ENCODE measurements at places on chromosomes 12 and 14.

DNA sequence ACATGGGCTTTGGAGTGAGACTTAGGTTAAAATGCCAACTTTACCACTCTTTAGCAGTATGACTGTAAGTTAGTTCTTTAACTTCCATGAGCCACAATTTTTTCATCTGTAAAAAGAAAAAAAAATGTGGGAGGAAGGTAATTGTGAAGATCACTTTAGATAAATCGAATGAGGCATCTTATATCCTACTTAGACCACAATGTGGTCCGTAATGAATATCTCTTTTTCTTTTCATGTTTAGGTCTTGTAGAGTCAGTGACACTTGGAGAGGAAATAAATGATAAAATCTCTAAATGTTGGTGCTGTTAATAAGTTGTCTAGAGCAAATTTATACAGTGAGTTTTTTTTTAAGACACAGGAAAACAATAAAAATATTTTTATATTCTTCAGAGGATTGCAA is 34.3 kb downstream of the RGS6 start:
- DNase-seq, result no peak

DNA sequence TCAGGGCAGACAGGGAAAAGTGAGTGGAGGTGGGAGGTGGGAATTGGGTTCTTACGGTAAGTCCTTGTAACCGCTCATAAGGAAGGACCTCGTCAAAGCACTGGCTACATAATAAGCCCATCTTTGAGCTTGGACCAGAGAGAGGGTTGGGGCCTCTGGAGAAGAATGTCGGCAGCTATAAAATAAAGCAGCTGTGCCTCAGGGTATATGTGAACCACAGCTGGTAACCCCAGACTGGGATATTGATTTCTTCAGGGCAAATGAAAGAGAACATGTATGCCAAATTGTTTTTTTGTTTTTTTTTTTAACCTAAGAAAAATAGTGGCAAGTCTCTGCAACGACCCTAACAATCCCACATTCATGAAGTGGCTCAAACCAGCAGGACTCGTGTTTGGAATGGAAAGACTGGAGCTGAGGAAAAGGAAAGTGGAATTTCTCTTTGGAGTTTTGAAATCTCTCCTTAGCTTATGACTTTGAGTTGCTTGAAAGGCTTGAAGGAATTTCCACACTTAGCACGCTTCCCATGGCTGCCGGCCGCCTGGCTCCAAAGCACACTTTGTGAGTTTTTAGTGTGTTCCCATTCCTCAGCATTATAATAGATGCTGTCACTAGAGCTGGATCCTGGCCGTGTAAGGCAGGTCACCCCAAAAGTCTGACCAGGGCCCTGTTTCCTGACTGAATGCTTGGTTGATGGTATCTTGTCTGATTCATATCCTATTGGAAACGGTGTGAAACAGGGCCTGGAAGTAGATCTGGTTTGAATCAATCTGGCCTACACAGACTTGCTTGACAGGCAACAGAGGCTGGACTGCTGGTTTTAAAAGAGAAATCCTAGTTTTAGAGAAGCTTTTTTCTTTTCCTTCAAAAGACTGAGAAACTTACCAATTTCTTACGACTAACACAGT is 244.7 kb downstream of the MSRB3 start:
- no peak for DNase-seq

- no peak for DNase-seq
Measured at GRCh38 chr12:11059784-11060183, 2.3 kb downstream of the TAS2R46 start.

GRCh38 chr14:61535458-61535857 is 159.9 kb upstream of the HIF1A start:
- DNase-seq, result no peak

DNA sequence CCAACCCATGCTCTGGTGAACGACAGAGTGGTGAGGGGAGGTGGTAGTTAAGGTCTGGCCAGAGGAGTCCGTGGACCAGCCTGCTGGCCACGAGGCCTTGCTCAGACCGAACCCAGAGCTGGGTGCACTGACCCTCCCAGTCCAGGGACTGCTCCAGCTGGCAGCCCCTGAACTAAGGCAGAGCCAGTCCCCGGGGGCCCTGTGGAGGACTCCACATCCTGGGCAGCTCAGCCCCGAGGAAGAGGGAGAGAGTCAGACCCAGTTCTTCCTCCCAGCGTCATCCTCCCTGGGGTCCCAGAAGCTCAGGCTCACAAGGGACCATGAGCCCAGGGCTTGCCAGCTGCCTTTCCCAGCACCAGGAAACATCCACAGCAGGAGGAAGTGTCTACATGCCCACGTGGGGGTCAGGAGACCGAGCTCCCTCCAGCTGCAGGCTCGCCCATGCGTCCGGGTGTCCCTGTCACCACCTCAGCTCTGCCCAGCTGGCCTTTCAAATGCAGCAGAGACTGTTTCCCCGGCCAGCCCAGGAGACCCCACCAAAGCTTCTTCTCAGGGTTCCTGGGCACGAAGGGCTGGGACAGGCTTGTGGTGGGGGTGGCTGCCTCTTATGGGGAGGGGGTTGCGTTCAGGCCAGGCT is 194.4 kb downstream of the KIF26A start:
- DNase-seq, result no peak

DNA sequence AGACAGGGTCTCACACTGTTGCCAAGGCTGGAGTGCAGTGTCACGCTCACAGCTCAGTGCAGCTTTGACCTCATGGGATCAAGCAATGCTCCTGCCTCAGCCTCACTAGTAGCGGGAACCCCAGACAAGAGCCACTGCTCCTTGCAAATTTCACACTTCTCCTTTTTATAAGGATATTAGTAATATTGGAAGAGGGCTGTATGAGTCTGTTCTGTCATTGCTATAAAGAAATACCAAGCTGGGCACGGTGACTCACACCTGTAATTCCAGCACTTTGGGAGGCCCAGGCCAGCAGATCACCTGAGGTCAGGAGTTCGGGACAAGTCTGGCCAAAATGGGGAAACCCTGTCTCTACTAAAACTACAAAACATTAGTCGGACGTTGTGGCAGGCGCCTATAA is 12.9 kb upstream of the ORAI1 start:
- no peak for DNase-seq

DNA sequence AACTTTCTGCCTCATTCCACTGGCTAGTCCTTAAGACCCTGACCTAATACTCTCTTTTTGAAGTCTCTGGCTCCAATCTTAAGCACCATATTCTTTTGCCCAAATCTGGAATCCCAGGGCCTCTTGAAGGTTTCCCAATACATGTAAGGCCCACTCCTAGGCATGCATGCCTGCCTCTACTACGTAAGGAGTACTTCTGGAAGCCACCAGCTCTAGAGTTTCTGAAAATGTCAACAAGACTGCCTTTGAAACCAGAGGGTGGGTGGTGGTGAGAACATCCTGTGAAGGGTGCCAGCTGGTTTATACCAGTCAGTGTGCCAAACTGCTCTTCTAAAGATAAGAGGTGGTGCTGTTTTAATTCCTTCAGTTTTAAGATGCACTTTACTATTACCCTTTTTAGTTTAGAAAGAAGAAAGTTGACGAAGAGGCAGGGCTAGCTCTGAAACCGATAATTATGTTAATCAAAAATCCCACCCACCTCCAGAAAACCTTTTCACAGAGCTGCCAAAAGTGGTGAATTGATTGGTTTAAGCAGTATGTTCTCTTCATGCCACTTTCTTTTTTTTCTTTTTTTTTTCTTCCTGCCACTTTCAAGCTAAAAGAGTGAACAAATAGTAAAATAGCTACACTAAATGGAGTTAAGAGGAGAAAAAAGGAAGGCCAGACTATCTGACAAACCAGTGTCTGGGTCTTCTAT is 8.7 kb upstream of the WDR89 start:
- no peak for DNase-seq

DNA sequence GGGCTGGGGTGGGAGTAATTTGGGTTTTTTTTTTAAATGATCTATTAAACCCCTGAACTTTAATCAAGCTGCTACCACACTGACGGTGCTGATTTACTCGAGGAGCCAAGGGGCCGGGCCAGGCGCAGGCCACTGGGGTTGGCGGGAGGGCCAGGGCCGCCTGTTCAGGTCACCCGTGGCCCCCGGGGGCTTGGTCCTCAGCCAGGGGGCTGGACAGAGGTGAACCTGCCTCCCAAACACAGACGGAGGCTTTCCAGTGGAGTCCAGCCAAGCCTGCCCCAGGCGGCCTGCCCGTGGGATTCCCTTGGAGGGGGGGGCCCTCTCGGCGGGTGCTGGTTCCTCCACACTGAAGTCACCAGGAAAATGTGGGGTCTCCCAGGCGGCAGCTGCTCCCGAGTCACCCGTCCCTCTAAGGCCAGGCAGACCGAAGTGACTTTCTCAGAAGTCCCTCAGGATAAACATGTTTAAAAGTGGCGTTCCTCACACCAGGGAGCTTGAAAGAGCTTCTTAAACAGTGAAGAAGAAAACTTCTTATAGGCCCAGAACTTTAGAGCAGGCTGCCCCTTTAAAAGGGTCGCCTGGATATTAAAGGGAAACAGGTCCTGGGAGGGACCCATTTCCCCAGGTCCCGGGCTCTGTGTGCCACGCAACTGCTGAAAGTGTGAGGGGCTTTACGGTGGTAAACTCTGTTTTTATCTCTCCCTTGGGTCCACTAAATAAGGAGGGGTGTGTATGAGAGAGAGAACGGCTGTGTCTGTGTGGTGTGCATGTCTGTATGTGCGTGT is 167.2 kb upstream of the GSC start:
- DNase-seq, result no peak

- no peak for DNase-seq
Measured at GRCh38 chr14:64704143-64704742, at the start of gene PLEKHG3. TSS of gene PLEKHG3 (plus strand) at chr14:64704424. CDS start at chr14:64727632, 23,208 bp downstream.

DNA sequence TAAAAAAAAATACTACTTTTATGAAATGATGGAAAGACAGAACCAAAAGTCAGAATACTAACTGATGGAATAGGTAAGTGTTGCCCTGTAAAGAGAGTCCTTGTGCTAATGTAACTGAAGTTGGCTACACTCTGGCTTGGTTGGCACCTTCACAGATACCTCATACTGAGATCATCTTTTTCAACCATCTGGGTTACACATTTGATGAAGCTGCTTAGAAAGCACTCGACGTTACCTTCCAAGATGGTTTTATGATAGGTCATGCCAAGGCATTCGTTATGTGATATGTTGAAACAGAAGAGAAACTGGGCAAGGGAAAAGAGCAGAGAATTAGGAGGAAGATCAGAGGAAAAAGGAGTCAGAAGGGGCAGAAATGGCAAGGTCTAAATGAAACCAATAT is 203.8 kb downstream of the ADAMTS20 start:
- DNase-seq, result no peak

DNA sequence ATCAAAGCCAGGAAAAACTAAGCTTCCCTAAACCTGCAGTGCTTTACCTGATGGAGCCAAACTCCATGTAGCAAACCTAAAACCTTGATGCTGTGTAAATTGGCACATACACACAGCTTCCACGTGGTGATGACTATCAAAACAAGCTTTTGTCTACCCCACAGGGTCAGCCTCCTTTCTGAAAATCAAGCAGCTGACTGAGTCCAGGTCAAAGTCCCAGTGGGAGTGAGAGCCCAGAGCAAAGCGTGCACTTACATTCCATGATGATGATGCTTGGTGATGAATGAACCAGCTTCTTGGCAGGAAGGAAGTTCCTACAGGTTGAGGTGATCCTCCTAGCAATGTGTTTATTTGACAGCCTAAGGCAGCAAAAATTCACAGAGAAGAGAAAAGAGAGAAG is 630.0 kb upstream of the TBX3 start:
- DNase-seq, result no peak

DNA sequence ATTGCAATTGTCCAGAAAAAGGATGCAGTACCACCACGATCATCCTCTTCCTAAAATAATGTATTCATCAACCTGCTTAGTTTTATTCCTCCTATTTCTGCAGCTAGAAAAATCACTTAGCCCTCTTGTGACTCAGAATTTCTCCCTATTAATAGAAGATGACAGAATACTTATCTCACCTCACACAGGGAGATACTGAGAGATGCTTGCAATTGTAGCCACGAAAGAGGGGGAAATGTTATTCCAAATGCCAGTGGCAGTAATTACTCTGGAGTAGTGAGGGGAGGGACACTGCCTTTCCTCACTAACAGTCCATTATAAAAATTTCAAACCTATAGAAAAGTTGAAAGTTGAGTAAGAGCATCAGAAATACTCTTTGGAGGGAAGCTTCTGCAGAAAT is 11.8 kb upstream of the DUSP6 start:
- DNase-seq, result no peak

GRCh38 chr14:92657457-92658142 is 90.8 kb downstream of the LGMN start:
- DNase-seq, result no peak

GRCh38 chr12:132559652-132560363 is 50.6 kb downstream of the LRCOL1 start:
- no peak for DNase-seq

GRCh38 chr12:131222329-131223139 is 268.8 kb downstream of the ADGRD1 start:
- DNase-seq, result no peak

DNA sequence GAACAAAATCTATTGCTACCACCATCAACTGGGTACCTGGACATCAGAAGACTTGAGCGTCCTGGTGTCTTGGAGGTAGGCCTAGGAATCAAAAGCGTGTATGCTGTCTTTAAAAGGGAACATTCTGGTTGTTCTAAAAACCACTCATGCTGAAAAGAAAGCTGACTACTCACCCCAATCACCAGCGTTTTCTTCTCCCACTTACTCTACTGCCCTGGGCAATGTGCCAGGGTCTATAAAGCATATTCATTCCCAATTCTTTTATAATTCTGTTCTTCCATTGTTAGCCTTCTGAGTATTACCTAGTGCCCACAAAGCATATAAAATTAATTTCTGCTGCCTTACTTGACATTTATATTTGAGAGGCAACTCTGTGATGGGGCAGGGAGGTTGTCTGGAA is 133.4 kb downstream of the KCNA5 start:
- DNase-seq, result no peak

GRCh38 chr12:89799316-89799715 is 90.7 kb upstream of the ATP2B1 start:
- no peak for DNase-seq

- DNase-seq, result no peak
Measured at GRCh38 chr12:105267711-105268110, 31.7 kb upstream of the APPL2 start.

GRCh38 chr12:58413794-58414193 is 472.4 kb downstream of the ATP23 start:
- no peak for DNase-seq

- no peak for DNase-seq
Measured at GRCh38 chr12:121513464-121514183, 67.2 kb downstream of the KDM2B start.

DNA sequence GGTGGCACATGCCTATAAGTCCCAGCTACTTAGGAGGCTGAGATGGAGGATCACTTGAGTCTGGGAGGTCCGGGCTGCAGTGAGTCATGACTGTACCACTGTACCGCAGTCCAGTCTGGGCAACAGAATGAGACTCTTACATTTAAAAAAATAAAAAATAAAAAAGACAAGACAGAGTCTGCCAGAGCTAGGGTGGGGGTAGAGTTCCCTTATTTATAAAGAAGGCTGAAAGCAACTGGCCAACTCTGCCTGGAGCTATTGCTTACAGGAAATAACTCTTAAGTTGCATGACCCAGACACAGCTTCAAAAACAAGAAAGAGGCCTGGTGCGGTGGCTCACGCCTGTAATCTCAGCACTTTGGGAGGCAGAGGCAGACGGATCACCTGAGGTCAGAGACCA is 31.5 kb downstream of the NUMB start:
- DNase-seq, result no peak

GRCh38 chr14:96143906-96144305 is 60.7 kb upstream of the BDKRB2 start:
- no peak for DNase-seq

- no peak for DNase-seq
Measured at GRCh38 chr14:21268617-21269251, 508 bp downstream of the HNRNPC start.

- no peak for DNase-seq
Measured at GRCh38 chr12:111412007-111412829, 6.5 kb downstream of the SH2B3 start.

- DNase-seq, result no peak
Measured at GRCh38 chr12:42871816-42872215, 282.3 kb upstream of the PRICKLE1 start.

All from GOT3 (cell line).